ENCODE measurements at places on chromosomes 4 and X. TPM values are rescaled to one million over a fixed set of nuclear protein-coding genes. Genes with fewer than 3 reads are reported as not detected.

SCD5 gene
- 5.0 TPM for polyA plus RNA-seq

DOK7 gene
- polyA plus RNA-seq = 0.53 TPM

CCSER1 gene
- polyA plus RNA-seq = 1.4 TPM

DNA sequence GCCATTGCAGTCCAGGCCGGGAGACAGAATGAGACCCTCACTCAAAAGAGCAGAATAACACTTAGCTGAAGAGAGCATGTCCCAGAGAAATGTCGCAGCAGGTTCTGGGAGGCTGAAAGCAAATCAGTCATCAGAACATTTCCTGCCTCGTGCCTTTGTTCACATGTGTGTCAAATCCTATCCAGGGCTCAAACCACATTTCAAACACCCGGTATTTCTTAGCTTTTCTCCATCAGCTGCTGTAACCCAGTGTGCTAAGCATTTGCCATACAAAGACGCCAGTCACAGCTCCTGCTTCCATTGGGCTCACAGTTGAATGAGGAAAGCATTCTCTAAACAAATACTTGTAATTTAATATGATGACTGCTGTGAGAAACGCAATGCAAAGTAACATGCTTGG, 6.0 kb downstream of the PALLD start:
- no peak overlapping the region for H3K4me3 ChIP-seq
- peaks cover 2% of the 10 kb centered on the region for H3K4me1 ChIP-seq
- peak overlapping the region; percentile 83 for H3K27ac ChIP-seq
- H3K27me3 ChIP-seq = no peaks in the 10 kb centered on the region
- DNase-seq = no peak

- no peak overlapping the region for H3K4me3 ChIP-seq
- H3K4me1 ChIP-seq = no peaks in the 10 kb centered on the region
- no peaks in the 10 kb centered on the region for H3K27me3 ChIP-seq
- no peak overlapping the region for H3K27ac ChIP-seq
- no peak for DNase-seq
Measured at GRCh38 chr4:11774346-11774745, 345.7 kb upstream of the HS3ST1 start.

GRCh38 chr4:8201321-8201781, 2.3 kb downstream of the SH3TC1 start:
- peak overlapping the region; percentile 15 for H3K27ac ChIP-seq
- peaks cover 33% of the 10 kb centered on the region for H3K4me1 ChIP-seq
- no peaks in the 10 kb centered on the region for H3K36me3 ChIP-seq
- H3K27me3 ChIP-seq = no peaks in the 10 kb centered on the region
- no peak overlapping the region for H3K4me3 ChIP-seq
- DNase-seq = peak; percentile 48

GRCh38 chrX:57929373-57929772, 19.1 kb upstream of the ZXDA start:
- H3K36me3 ChIP-seq = no peaks in the 10 kb centered on the region
- H3K27ac ChIP-seq = no peak overlapping the region
- peak; percentile 40 for DNase-seq
- H3K4me1 ChIP-seq = no peaks in the 10 kb centered on the region
- H3K27me3 ChIP-seq = no peaks in the 10 kb centered on the region
- no peak overlapping the region for H3K4me3 ChIP-seq

- H3K4me3 ChIP-seq = no peak overlapping the region
- no peak overlapping the region for H3K27ac ChIP-seq
- no peaks in the 10 kb centered on the region for H3K4me1 ChIP-seq
- no peaks in the 10 kb centered on the region for H3K36me3 ChIP-seq
Measured at GRCh38 chrX:45472968-45473367, 272.3 kb upstream of the DIPK2B start.

GRCh38 chr4:101253121-101253520, 94.2 kb downstream of the PPP3CA start:
- peaks cover 6% of the 10 kb centered on the region for H3K4me1 ChIP-seq
- H3K36me3 ChIP-seq = no peaks in the 10 kb centered on the region
- H3K27me3 ChIP-seq = no peaks in the 10 kb centered on the region
- DNase-seq = peak; percentile 62
- H3K4me3 ChIP-seq = no peak overlapping the region

- peaks cover 2% of the 10 kb centered on the region for H3K36me3 ChIP-seq
- H3K27ac ChIP-seq = no peak overlapping the region
- DNase-seq = no peak
- H3K4me1 ChIP-seq = peaks cover 2% of the 10 kb centered on the region
- no peaks in the 10 kb centered on the region for H3K27me3 ChIP-seq
Measured at GRCh38 chr4:123031664-123032063, 109.3 kb upstream of the NUDT6 start.

Data from lung (tissue), 17 donors.